ENCODE measurements at places on chromosomes 12 and 14.

DNA sequence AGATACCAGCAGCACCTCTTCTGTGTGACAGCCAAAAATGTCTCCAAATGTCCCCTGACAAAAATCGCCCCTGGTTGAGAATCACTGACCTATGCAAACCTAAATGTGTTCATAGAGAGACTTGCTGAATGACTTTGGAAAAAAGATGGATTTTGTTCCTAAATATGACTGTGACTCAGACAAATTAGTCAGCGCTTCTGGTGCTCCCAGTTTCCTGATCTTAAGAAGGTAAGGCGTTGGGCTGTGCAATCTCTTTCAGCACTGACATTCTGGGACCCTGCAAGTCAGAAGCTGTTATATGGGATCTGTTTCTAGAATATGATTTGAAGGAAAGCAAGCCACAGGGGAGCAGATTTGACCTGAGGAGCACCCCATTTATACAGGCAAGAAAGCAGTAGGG is 90.6 kb upstream of the PWP1 start:
- no peak for DNase-seq

DNA sequence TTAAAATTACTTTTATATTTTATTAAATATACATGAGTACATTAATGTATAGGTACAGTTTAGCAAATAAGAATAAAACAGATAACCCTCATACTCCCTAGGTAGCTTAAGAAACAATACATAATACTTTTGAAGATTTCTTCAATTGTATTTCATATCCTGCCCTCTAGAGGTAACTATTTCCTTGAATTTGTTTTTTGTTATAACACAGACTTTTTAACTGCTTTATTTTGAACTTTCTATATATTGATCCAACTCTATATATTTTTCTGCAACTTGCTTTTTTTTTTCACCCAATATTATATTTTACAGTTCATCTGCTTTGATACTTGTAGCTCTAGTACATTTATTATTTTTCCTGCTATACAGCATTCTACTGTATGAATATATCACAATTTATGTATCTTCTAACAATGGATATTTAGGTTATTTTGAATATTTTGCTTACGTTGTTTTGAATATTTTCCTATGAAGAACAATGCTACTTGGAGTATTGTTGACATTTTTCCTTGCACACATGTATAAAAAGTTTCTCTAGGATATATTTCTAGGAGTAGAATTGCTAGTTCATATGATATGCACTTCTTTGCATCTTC is 72.8 kb upstream of the ABCD2 start:
- no peak for DNase-seq

DNA sequence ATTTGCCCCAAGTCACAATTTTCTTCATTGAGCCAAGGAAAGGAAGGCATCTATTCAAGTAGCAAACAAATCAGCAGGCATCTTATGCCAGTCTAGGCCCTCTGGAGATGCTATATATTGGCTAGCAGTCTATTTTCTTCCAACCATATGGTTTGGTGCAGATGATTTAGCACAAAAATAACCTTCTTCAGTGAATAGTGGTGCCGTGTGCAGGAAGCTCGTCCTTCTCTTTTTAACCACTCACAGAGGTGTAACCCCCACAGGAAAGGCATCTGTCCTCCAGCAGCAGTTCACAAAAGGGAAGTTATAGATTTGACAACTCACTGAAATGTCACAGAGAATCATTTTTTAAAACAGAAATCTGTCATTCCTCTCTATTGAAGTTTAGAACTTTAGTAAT is 445.7 kb upstream of the SYT1 start:
- DNase-seq = no peak

DNA sequence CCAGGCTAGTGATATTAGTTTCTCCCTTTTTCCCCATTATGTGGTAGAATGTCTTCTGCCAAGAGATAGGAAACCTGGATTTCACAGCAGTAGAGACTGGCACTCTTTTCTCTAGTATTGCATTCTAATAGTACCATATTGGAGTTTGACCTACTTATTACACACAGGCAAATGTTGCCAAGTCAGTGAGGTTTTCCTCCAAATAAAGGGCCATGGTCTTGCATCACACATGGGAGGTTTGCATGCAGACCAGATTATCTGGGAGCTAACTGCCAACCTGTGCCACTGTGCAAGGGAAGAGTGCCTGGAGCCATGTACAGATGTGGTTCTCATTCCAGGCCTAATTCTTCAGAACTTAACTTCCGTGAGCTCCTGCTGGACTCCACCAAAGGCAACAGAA is 113.3 kb downstream of the ANO6 start:
- no peak for DNase-seq

DNA sequence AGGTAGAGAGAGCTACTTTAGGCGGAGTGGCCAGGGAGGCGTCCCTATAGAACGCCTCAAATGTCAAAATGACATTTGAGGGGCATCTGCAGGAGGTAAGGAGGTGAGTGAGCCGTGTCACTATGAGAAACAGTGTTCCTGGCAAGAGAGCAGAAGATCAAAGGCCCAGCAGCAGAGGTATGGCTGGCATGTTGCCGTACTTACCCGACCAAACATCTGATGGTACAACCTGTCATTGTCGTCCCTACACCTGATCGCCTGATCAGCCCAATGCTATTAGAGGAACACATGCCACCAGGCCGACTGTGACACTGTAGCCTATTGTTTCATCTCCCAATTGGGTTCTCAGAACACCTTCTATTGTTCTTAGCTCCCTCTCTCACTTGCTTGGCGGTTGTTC is 33.9 kb upstream of the POC1B start:
- no peak for DNase-seq

- no peak for DNase-seq
These were observed 451 bp downstream of the IRAK3 start for GRCh38 chr12:66189486-66189843.

- DNase-seq = no peak
These were observed 1.8 kb downstream of the SPRING1 start for GRCh38 chr12:116735951-116736599.

GRCh38 chr12:66070378-66071120 is 60.0 kb downstream of the LLPH start:
- DNase-seq = no peak

GRCh38 chr12:74781991-74782485 is 244.4 kb downstream of the ATXN7L3B start:
- no peak for DNase-seq

DNA sequence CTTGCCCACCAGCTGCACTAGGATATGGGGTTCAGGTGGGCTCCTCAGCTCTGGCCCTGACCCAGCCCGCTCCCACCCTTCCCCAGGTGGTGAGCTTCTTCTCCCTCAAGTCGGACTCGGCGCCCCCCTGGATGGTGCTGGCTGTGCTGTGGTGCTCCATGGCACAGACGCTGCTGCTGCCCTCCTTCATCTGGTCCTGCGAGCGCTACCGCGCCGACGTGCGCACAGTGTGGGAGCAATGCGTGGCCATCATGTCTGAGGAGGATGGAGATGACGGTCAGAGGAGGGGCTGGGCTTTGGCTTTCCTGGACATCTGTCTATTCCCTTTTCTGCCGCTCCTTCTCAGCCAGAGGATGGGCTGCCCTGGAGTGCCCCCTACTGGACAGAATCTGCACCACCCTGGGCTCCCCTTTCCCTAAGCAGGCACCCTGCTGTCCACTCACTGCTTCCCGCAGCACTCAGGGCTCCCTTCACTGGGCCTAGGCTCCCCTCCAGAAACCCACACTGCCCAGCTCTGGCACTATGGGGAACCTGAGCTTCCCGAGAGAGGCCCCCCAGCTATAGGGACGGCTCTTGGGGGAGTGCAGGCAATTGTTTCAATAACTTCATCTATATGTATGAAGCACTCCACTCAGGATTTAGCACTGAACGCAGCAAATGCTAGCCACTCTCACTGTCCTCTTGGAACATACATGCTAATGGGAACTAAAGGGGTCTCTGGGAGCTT is 2.6 kb upstream of the P3H3 start:
- peak; percentile 78 for DNase-seq

DNA sequence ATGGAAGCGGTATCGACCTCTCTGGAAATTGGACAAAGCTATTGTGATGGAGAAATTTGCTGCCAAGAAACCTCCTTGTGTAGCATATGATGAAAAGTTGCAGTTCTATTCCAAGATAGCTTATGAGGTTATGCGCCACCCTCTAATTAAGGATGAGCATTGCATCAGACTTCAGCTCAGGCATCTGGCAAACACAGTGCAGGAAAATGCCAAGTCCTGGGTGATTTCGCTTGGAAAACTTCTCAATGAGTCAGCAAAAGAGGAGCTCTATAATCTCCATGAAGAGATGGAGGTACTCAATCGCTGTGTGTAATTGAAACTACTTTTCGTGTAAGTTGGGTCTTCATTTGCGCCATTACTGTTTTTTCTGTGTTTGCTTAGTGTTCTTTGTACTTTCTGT is 51.2 kb downstream of the DNAH10 start:
- no peak for DNase-seq

DNA sequence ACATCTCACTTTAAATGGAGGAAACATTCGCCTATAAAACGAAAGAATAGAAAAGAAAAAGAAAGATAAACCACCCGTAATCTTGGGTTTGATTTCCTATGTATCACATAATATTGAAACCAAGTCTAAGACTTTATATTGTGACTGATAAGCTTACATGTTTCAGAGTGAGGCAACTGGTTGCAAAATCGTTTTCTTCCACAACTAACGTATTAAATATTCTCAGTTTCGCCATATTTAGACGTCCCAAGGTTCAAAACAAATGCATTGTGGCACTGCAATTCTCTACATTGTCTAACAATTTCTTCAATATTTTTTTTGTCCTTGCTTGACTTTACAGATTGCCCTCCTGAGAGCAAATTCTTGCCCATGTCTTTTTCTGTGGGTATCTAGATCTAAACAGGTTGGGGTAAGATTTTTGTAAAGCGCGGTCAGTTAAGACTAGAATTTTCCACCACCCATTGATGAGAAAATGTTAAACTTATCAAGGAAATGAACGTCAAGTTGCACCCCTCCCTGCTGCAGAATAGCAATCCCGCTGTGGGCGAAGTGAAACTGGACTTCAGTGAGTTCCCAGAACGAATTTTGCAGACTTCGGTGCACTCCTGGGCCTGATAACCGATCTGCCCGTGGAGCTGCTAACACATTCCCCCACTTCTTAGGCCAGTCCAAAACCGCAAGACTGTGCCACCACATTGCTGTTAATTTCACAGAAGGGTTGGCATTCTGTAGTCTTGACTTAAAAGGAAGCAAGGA is 2.7 kb downstream of the TBX3 start:
- no peak for DNase-seq

DNA sequence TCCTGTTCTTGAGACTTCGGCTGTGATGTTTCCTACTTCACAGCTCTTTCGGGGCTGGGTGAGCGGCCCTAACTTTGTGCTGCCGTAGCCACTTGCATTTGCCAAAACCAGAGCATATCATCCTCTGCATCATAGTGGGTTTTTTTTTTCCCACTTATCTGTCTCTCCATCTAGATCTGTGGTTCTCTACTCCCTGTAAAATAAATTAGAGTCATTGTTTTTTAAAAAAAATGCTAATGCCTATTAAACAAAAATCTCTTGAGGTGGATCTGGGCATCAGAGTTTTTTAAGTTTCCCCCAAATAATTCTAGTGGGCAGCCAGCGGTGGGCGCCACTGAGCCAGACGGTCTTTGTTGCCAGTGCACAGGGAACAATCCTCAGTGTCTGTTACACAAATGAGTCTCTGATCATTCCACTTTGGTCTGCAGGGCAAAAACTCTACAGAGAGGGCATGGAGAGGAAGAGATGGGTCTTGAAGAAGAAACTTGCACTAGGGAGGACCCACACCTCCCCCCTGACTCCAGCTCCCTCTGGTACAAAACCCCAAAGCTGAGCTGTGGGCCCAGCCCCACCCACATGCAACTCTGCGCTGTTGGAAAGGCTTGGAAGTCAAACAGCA is 62.4 kb upstream of the BCL2L14 start:
- peak; percentile 40 for DNase-seq

DNA sequence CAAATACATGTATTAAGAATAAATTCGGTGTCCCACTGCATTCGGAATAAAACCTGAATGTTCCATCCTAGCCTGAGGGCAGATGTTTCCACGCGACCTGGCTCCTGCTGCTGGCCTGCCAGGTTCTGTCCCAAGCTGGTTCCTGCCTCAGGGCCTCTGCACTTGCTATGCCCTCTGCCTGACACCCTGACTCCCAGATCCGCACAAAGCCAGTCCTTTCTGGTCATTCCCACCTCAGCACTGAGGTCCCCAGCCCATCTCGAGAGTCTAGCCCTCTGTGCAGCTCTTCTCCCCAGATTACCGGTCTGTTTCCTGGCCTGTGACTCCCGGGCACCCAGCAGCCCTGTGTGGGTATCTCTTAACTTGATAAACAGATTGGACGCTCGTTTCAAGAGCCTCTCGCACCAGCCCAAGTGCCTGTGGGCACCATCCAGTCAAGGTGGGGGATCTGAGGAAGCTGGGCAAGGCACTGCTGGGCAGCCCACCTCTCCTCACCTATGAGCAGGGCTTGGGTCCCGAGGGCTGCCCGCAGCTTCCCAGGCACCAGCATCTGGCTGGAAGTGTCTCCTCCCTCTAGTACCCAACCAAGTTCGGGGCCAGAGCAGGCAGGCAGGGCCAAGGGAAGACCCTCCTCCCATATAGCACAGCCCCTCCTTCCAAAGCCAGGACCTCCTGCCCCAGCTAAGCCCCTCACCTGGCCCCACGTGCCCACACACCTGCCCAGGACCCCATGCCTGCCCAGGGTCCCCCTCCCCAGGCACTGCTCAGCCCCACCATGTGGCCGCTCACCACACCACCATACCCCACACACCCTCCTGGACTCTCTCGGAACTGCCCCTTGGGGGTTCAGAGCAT is 132.2 kb downstream of the NCOR2 start:
- DNase-seq = no peak

GRCh38 chr12:51051787-51052186 is 3.7 kb downstream of the LETMD1 start:
- no peak for DNase-seq

DNA sequence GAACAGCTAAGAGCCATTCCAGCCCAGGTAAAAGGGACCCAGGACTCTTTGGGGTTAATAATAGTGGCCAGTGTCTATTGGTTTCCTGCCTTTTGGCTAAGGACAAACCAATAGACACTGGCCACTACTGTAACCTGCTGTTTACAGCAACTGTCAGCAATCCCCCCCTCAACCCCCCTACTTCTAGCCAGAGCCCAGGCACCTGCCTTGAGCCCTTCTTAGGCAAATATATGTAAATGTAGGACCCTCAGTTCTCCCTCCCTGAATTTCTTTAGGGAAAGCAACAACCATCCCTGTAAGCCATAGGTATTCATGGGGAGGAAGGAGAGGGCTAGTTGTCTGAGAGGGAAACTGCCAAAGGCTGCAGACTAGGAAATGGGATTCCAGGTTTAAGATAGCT is 22.3 kb downstream of the HOXC4 start:
- no peak for DNase-seq

DNA sequence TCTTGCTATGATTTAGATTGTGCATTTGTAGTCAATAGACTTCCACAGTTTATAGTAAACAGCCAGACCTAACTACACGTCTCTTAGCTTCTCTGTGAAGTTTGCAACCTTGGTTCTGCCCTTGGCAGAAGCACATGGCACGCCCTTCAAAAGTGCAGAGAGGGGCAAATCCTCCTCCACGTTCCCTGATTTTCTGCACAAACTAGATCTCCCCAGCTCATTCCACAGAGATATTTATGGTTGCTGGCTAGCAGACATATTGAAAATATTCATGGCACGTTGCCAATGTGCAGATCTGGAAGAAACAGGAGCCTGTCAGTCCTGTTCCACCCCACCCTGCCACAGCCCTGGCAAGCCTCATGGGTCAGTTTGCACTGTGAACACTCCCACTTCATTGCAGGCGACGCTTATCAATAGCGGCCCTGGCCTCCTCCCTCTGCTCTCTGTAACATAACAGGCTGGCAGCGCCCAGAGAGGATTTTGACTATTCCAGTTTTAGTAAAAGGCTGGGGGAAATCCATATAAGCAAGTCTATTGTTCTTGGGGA is 6.5 kb upstream of the LGALS3 start:
- no peak for DNase-seq

- DNase-seq = no peak
These were observed 8.3 kb downstream of the KRT7 start for GRCh38 chr12:52241205-52241842.

Measured in activated CD4-positive, alpha-beta T cell treated with anti-CD3 and anti-CD28 coated beads, Interleukin-2, amount 50 U/mL, for 24 hours (primary cell).